ENCODE measurements at places on chromosomes 3 and 15.

- no peak for DNase-seq
Observed at GRCh38 chr3:194046995-194047645, 88.8 kb upstream of the HES1 start.

- DNase-seq = no peak
Observed at GRCh38 chr3:148309390-148310035, 388.2 kb upstream of the AGTR1 start.

GRCh38 chr15:101140697-101141065, 111.2 kb downstream of the CHSY1 start:
- no peak for DNase-seq

- DNase-seq = no peak
Observed at GRCh38 chr3:6416049-6416661, 444.8 kb upstream of the GRM7 start.

DNA sequence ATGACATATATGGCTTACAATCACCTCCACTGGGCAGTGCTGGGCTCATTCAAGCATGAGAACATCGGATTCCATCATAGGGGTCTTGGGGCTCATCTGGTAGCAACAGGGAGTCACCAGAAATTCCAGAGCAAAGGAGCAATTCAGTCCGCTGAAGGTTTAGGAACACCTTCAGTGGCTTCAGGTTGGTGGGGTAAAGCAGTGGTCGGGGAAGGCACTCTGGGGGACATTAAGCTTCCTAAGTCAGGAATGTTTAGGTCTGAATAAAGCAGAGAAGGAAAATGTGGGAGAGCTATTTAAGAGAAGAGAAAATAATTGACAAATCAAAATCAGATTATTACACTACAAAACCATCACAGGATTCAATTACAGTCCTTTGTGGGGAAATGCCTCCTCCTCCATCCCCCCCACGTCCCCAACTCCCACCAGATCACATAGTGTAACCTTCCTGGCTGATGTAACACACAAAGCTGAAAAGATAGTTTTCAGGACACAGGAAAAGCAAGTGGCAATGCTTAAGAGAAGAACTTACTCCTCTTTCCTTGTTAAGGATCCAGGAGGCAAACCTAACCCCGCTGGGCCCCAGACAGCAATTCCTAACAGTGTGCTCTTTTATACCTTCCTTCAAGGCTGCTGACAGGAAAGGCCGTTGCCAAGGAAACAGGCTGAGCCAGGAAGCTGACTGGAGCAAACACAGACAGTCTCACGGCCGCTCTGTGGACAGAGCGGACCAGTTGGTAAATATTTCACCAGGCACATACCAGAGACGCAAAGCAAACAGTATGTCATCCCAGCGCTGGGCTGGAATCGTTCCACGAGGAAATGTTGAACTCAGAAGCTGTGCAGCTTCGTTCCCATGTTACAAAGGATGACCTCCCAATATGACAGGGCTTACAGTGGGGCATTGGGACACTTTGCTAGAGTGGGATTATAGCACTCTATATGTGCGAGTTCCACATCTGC, 57.5 kb upstream of the LMCD1 start:
- no peak for DNase-seq

GRCh38 chr3:48656841-48657281, 5.8 kb downstream of the CELSR3 start:
- no peak for DNase-seq

DNA sequence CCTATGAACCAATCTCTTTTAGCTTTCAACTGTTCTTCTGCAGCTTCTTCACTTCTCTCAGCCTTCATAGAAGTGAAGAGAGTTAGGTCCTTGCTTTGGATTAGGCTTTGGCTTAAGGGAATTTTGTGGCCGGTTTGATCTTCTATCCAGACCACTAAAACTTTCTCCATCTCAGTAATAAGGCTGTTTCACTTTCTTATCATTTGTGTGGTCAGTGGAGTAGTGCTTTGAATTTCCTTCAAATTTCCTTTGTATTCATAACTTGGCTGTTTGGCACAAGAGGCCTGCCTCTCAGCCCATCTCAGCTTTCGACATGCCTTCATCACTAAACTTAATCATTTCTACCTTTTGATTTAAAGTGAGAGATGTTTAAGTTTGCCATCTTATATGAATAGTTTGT, 21.7 kb downstream of the DZIP1L start:
- no peak for DNase-seq

DNA sequence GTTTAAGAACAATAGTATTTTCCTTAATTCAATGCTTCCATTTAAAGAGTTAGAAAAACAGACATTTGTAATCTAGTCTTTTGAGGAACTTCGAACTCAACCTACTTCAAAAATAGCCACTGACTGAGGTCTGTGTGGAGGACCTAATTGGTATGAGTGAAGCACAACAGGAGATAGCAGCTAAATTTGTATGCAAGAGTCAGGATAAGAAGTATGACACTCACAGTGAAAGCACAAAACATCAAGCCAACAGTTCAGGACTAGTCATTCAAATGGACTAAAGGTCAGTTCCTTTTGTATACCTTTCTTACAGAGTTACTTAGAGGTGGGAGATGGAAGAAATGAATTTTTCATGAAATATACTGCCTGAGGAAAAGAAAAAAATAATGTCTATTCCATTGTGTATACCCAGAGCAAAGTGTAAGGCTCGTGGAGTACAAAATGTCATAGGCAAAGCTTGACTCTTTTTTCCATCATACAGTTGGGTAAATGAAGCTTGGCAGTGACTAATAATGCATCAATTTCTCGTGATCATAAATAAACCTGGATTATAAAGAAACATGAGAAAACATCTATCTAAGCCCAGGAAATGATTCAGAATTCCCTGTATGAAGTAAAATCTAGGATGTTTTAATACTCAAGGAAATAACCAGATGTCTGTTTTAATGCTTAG, 1005.2 kb upstream of the CADM2 start:
- DNase-seq = no peak

- DNase-seq = no peak
Observed at GRCh38 chr3:117515309-117515708, 805.7 kb downstream of the TUSC7 start.

GRCh38 chr15:73763931-73764330, 10.8 kb upstream of the INSYN1 start:
- no peak for DNase-seq

DNA sequence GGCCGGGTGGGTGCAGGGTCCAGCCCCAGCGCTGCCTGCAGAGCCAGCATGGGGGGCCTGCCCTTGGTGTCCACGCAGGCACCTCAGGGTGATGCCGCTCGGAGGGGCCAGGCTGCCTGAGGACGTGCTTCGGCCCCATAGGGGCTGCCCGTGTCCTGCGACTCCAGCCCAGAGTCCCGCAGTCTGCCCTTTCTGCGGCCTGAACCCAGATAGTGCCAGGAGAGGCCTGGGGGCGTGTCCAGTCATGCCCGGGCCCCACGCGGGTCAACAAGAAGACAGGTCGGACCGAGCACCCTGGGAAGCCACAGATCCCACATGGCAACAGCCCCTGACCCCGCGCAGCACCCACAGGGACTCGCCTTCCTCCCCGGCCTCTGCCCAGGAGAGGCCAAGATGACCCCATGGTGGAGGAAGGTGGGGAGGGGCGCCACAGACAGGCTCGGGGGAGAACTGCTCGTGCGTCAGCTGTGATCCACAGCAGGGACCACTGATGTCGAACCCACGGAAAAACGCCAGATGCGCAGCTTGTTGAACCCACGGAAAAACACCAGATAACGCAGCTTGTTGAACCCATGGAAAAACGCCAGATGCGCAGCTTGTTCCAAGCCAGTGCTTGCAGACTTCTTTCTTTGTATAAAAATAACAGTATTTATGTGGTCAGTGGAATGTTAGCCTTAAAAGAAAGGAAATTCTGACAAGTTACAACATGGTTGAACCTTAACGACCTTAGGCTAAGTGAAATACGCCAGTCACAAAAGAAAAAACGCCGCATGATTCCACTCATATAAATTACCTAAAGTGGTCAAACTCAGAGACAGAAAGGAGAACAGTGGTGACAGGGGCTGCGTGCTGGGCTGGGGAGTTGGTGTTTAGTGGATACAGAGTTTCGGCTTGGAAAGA, 28.5 kb downstream of the CYFIP1 start:
- no peak for DNase-seq

- DNase-seq = no peak
Observed at GRCh38 chr3:78703944-78704343, 1063.9 kb downstream of the ROBO1 start.

GRCh38 chr3:140078343-140078742, 143.4 kb downstream of the CLSTN2 start:
- no peak for DNase-seq

DNA sequence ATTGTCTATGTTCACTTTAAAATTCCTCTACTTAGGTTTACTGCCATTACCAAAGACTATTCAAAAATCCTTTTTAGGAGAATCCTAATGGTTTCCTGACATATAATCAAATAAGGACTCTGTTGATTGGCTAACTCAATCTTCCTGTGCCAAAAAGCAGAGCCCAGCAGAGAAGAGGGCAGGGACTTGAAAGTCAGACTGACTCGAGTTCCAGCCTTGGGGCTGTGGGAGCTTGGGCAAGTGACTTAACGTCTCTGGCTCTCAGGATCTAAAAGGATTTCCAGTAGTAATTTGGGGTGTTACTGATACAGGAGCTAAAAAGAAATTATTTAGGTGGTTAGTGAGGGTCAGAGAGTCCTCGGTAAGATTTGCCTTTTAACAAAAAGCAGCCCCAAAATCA, 10.9 kb downstream of the CCR5 start:
- no peak for DNase-seq

- no peak for DNase-seq
Observed at GRCh38 chr3:143002083-143002712, 828 bp downstream of the U2SURP start.

DNA sequence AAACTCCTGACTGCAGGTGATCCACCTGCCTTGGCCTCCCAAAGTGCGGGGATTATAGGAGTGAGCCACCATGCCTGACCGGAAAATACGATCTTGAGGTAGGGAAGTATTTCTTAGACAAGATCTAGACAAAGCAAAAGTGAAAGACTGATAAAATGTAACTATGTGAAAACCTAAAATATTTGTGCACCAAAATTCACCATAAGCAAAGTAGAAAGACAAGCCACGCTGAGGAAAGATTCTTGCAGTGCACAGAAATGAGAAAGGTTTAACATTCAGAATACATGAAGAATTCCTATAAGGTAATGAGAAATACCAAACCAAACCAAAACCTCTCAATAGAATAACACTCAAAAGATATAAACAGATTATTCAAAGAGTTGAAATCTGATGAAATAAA, 35.7 kb downstream of the SYNM start:
- DNase-seq = no peak

DNA sequence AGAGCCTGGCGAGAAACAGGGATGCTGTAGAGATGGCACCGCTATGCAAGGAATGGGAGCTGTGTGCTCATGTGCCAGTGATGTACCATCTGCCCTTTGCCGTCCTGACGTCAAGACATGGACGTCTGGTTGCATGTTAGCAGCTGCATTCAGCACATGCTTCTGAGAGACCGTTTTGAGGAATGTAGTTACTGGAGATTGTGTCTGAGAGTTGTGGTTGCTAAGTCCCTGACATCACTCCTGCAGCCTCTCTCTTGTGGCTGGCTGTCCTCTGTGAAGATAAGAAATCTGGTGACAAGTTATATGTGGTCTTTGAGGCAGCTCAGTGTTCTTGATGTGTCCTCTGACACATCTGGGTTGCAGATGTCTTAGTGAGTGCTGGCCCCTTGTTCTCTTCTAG, 165.1 kb downstream of the APBA2 start:
- no peak for DNase-seq

GRCh38 chr15:64052925-64053491, 6.7 kb upstream of the DAPK2 start:
- no peak for DNase-seq

DNA sequence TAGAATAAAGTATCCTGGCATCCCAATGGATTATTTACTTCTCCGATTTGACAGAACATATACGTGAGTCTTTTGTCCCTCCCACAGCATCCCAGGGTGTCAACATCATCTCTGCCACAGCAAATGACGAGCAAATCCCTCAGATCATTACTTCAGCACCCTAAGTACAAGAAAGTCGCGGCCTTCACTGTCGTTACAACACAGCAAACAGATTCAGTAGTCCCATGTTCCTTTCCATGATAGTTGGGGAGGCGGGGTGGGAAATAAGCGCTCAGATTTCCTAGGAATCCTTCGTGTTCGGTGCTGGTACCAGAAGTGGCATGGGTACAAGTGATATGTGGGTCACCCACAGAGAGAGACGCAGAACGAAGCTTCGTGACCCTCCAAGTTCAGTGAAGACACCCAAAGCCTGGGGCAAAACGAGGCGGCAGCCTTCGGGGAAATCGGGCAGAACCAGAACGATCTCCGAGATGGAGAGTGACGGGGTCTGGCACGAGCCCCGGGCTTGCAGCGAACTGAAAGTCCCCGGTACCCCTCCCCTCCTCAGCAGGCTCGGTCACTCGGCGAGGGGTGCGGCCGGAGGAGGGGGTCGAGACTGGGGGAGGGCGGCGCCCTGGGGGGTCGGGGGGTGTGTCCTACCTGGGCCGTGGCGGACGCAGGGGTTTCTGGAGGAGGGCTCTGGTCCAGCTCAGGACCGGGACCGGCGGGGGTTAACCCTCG, 619 bp downstream of the TTBK2 start:
- peak; percentile 5 for DNase-seq

- no peak for DNase-seq
Observed at GRCh38 chr3:42189736-42190135, 76.2 kb downstream of the CCK start.

- DNase-seq = no peak
Observed at GRCh38 chr15:99348412-99348811, 97.1 kb downstream of the LRRC28 start.

DNA sequence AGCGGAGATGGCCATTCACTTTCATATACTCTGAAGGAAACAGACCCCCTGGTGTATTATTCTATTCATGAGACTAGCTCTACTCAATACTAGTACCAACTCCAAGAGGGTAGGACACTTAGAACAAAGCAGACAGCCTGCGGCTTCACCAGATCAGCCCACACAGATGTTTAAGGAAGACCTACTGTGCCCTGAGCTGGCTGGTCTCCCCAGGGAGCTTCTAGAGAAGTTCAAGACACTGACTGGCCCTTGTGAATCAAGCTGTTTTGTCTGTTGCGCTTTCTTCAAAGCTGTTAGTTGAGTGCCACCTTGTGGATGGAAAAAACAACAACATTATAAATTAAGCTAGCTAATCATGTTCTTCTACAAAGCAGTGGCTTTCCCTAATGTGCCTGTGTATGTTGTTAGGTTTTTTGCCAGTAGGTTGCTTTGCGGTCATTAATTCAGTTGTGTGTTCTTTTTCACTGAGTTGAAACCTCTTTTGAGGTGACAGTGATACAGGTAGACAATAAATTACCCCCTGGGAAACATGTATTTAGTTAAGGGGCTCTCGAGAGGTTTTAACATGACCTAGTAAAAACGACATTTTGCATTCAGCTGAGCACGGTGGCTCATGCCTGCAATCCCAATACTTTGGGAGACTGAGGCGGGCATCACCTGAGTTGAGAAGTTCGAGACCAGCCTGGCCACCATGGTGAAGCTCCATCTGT, 64.2 kb upstream of the MYZAP start:
- DNase-seq = no peak

GRCh38 chr15:40914486-40914885, 14.7 kb upstream of the DLL4 start:
- no peak for DNase-seq

- no peak for DNase-seq
Observed at GRCh38 chr3:79844176-79844575, 76.4 kb upstream of the ROBO1 start.

Data from stimulated activated CD8-positive, alpha-beta memory T cell treated with anti-CD3 and anti-CD28 coated beads, Interleukin-7, amount 100 ng/mL, for 1 hour (primary cell).